Cortex of kidney (tissue), 1 donor: ENCODE measurements at places on chromosomes 4 and X.

DNA sequence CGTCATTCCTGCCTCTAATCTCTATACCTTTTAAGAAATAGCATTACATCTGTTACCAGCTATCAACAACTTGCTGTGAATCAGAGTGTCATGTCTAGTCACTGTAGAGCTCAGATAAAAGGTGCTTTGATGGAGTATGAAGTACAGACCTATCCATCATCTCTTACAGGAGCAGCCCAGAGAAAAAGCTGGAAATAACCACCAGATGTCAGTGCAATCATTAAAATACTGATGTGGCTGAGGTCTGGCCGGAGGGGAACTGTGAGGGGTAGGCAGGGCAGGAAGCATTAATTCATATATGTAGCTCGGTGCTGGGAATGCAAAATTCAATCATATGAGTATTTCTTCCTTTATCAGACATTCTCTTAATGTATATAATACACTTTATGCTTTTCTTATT is 100.6 kb downstream of the AKAP4 start:
- no peak for DNase-seq

GRCh38 chr4:80178964-80179363 is 18.3 kb upstream of the PRDM8 start:
- DNase-seq: no peak

GRCh38 chrX:133640161-133641015 is 225.1 kb upstream of the GPC4 start:
- DNase-seq: no peak

DNA sequence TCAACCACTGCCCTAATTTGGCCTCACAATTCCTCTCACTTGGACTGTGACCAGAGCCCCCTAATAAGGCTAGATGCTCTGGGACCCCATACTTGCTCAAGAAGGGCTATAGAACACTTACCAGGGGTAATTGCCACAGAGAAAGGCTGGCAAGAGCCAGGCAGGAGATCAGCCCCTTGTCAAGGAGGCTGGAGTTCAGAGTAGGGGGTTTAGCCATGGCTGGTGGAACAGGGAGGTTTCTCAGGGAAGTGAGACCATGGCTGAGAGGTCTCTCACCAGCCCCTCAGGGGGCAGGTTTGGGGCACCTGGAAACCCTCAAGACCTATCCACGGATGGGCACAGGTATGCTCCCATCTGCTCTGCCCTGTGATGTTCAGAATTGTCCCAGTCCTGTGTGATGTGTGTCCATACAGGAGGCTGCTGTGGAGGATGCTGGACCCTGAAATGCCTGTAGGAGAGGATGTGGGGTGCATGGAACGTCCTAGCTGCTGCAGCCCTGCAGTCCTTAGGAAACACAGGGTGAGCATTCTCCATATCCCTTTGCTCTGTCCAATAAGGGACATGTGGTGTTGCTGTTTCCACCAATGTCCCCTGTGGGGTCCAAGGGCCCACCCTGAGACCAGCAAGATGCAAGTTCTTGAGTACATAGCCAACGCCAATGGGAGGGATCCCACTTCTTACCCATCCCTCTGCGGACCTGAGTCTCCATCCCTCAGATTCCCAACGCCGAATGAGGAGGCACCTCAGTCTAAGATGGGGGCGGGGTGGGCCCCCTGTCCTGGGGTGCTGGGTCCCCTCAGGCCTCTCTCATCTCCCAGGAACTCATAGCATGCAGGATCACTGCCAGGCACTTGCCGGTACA is 16.4 kb upstream of the HSFX1 start:
- DNase-seq: peak; percentile 2

GRCh38 chrX:154900323-154900722 is 14.2 kb downstream of the F8A1 start:
- DNase-seq: no peak

DNA sequence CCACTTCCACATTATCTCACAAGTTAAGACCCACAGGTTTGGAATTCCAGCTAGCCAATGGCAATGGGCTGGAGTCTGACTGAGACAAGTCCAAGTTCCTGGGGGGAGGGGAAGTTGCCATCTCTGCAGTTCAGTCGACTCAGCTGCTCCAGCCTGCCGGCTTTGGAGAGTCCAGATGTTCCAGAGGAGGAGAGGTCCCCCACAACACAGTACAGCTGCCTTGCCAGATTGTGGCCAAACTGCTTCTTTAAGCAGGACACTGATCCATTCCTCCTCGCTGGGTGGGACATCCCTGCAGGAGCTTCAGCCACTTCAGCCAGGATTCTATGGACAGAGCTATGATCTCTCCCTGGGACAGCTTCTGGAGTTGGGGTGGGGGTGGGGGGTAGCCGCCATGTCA is 199.2 kb downstream of the EDA start:
- no peak for DNase-seq

DNA sequence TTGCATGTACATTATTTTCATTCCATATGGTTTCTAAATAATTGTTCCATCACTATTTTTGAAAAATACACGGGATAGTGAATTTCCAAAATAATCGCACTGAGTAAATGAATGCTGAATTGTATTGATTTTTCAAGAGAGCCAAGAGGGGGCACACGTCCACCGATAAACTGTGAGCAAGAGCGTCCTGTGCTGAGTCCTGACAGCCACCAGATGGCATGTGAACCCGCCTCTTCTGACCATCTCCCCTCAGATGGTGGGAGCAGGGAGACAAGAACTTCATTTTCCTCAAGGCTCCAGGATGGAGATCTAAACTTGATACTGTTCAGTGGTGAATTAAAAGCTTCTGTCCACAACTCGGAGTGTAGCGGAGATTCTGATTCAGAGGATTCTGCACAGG is 30.6 kb upstream of the IL9R start:
- no peak for DNase-seq

- no peak for DNase-seq
Observed at GRCh38 chr4:165560941-165561340, 182.1 kb downstream of the CPE start.

- DNase-seq: no peak
Observed at GRCh38 chr4:183256756-183257385, 63.2 kb downstream of the CLDN22 start.

- no peak for DNase-seq
Observed at GRCh38 chrX:120305531-120306141, 5.6 kb downstream of the TMEM255A start.

DNA sequence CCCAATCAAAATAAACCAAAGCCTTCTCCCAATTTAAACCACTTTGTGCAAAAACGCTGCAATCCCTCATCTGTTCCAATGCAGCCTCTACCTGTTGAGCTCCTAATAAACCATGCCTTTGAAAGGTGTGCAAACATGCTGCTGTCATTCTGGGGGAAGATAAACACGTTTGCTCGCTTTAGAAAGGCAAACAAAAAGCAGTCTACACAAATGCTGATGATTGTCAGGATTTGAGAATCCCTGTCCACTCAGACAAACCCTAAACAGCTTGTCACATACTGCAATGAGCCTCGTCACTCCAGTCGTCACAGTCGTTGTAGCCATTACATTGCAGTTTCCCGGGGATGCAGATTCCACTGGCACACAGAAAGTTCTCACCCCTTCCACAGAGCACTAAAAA is 145.2 kb downstream of the CORIN start:
- DNase-seq: no peak

GRCh38 chrX:31070057-31070468 is 1.8 kb downstream of the FTHL17 start:
- no peak for DNase-seq
